ENCODE measurements at places on chromosomes 2 and 18.
A peak's percentile ranks its signal among the peaks of the same experiment; 100 is the strongest.

DNA sequence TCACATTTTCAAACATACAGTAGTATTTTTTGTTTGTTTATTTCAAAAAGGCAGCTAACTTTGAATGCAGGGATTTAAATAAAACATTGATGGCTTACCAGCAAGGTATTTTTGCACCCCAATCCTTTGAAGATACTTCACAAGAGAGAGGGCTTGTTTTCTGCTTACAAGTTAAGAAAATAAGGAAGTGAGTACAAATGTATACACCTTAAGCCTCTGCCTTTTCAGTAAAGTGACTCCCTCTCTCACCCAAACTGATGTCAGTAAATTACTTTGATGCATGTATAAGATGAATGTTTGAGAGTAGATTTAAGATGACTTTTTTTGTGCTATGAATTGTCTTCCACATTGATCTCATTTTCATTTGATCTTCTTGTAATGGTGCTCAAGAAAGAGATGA is 820.0 kb downstream of the CPS1 start:
- DNase-seq = no peak

DNA sequence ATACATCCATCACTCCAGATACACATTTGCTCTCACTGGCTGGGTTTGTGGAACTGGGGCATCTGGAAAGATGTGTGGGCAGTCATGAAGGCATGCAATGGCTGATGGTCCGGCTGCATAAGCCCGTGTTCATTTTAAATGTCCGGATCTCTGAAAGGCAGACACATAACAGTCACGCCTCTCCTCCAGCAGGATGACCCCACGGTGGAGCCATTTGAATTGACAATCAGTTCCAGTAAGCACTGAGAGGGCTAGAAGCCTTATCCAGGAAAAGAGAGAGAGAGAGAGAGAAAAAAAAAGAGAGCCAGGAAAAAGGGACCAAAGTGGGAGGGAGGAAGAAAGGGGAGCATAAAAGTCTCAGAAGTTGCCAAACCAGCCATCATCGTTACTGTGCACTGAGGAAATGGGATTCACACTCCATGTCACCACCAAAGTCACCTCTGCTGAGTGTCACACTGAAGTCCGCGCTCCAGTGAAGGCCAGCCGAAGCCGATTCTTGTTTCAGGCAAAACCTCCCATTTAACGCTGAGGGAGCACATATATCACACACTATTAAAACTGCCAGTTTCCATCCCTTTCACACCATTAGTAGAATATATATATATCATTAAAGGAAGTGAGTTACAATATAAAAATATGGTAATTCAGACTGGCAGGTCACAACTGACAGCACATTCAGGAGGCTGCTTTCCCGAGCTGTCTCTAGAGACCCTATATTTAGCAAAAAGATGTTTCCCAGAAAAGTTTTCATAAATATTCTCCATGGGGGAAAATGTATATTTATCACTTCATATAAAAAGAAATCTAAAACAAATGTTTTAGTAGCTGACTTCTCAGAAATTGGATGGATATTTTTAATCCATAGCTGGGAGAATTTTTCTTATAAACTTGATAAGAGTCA is 142.0 kb downstream of the ACTR3 start:
- no peak for DNase-seq

DNA sequence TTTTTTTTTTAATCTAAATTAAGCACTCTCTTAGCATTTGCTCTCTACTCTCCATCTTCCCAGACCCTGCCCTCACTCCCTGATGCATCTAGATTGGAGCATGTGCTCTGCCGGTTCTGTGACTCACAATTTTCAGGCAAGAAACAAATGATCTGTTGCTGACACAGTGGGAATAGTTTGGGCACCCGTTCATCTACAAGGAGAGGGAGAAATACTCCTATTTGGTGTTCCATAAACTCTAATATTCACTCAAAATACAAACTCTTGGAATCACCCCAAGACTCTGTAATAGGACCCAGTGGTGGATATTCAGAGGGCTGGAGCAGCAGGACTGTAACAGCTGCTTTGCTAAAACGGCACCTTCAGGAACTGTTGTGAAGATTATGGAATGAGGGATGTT is 37.1 kb upstream of the LINC00305 start:
- DNase-seq = peak; percentile 31

GRCh38 chr2:239216614-239217273 is 184.1 kb downstream of the HDAC4 start:
- DNase-seq = no peak

- no peak for DNase-seq
Measured at GRCh38 chr2:43186679-43187374, 39.6 kb downstream of the ZFP36L2 start.

DNA sequence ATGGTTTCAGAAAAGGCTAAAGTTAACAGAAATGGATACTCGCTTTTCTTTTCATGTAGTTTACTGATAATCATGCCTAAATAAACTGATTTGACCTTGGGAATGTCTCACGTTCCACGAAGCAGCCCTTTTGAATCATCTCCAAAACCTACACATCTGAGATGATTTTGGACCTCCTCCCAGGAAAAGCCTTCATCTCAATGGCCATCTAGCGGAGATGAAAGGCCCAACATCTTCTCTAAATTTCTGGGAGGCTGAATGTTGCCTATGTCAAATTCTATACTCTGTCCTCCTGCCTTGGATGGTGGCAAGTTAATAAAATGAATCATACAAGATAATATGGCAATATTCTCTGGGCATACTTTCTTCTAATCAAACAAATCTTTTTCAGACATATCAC is 448.5 kb downstream of the ZEB2 start:
- no peak for DNase-seq

DNA sequence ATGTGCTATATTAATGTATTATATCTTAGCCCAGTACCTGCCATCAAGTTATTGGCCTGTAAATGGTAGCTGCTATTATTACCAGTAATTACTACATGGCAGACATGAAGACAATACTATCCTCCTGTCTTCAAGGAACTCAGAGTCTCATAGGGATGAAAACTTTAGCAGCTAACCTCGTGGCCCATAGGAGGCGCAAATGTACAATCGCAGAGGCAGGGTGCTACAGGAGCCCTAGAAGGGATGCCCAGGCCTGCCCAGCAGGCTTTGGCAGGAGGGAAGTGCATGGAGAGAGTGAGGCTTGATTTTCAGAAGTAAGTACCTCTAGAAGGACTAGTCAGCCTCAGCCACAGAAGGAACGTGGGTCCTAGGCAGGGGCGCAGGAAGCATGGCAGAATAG is 44.7 kb upstream of the KIDINS220 start:
- no peak for DNase-seq

GRCh38 chr18:59549503-59550173 is 147.6 kb downstream of the CCBE1 start:
- peak; percentile 67 for DNase-seq

DNA sequence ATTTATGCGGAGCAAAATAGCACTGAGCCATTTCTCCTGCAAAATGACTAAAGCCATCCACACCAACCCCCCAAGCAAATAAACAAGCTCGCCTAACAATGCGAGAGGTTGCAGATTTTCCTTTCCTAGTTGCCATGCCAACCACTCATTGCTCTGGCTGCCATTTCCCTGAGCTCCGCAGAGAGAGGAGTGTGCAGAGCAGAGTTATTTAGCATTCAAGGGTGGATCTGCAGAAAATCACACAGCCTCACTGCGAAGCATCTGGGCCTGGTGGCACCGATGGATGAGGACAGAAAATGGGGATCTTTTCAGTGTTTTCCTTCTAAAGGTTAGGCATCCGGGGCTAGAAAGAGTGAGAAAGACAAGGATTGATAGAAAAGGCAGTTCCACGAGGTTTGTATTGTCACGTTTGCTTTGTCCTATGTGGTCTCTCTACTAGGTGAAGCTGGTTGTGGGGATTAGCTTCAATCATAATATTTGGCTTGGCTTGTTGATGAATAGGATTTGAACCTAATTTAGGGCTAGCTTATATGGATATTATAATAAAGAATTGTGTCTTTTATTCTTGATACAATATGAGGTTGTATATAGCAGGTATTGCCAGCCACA is 110.2 kb upstream of the UNC80 start:
- no peak for DNase-seq

- no peak for DNase-seq
Measured at GRCh38 chr2:112920923-112921532, 10.1 kb downstream of the IL37 start.

Measured in NCI-H2171 treated with DMSO at 0.1 percent for 48 hours (cell line).